Large intestine (tissue), 12 donors: ENCODE measurements at places on chromosomes 1 and 21. TPM values are rescaled to one million over a fixed set of nuclear protein-coding genes. Genes with fewer than 3 reads are reported as not detected.

GRCh38 chr1:15803380-15803779, 4.1 kb downstream of the UQCRHL start:
- H3K36me3 ChIP-seq, result no peaks in the 10 kb centered on the region
- no peak for DNase-seq
- H3K4me1 ChIP-seq, result peaks cover 26% of the 10 kb centered on the region
- no peak overlapping the region for H3K27ac ChIP-seq

DNA sequence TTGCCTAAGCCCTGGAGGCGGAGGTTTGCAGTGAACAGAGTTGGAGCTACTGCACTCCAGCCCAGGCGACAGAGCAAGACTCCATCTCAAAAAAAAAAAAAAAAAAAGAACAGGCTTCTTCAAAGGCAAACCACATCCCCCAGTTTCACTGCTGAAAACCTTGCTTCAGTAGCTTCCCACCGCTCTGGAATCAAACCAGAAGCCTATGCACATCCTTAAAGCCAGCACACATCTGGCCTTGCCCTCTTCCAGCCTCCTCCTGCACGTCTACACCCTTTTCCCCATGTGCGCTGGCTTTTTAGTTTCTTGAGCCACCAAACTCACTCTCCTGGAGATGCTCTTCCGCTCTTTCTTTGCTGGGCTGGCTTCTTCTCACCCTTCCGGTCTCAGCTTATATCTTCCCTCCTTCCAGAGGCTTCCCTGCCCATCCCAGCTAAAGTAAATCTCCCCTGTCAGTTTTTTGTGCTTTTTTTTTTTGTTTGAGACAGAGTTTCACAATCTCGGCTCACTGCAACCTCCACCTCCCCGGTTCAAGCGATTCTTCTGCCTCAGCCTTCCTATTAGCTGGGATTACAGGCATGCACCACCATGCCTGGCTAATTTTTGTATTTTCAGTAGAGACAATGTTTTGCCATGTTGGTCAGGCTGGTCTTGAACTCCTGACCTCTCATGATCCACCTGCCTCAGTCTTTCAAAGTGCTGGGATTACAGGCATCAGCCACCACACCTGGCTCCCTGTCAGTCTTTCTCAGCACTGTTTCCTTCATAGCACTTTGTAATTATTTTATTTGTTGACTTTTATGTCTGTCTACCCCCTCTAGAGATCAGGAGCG, 42.0 kb upstream of the ID3 start:
- no peak overlapping the region for H3K4me3 ChIP-seq
- H3K4me1 ChIP-seq, result no peaks in the 10 kb centered on the region
- no peaks in the 10 kb centered on the region for H3K27me3 ChIP-seq
- H3K36me3 ChIP-seq, result no peaks in the 10 kb centered on the region
- no peak for DNase-seq
- no peak overlapping the region for H3K27ac ChIP-seq

DNA sequence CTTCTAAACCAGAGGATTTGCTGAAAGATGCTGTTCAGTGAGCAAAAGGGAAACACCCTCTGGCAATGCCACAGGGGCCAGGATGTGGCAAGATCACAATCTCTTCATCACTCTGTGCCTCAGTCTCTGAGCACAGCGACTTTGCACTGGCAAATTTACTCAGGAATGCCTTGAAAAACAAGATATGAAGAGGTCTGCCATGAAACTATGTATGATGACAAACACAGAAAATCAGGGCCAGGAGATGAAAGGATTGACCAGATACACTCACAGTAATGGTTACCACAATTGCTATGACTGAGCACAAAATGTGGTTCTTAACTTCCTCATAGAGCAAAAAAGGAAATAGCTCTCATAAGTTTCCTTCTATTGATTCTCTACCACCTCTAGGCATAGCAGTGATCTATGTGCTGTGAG, 5.8 kb downstream of the TTC13 start:
- no peaks in the 10 kb centered on the region for H3K27me3 ChIP-seq
- H3K27ac ChIP-seq, result no peak overlapping the region
- no peak for DNase-seq
- H3K4me1 ChIP-seq, result peaks cover 14% of the 10 kb centered on the region
- no peaks in the 10 kb centered on the region for H3K36me3 ChIP-seq

The RASAL2 gene
- 17.0 TPM for polyA plus RNA-seq

The C1orf50 gene
- polyA plus RNA-seq, result 8.4 TPM
